ENCODE measurements at places on chromosomes 16 and 17.

- no peak for DNase-seq
Measured at GRCh38 chr17:82089723-82090548, 8.1 kb downstream of the FASN start.

DNA sequence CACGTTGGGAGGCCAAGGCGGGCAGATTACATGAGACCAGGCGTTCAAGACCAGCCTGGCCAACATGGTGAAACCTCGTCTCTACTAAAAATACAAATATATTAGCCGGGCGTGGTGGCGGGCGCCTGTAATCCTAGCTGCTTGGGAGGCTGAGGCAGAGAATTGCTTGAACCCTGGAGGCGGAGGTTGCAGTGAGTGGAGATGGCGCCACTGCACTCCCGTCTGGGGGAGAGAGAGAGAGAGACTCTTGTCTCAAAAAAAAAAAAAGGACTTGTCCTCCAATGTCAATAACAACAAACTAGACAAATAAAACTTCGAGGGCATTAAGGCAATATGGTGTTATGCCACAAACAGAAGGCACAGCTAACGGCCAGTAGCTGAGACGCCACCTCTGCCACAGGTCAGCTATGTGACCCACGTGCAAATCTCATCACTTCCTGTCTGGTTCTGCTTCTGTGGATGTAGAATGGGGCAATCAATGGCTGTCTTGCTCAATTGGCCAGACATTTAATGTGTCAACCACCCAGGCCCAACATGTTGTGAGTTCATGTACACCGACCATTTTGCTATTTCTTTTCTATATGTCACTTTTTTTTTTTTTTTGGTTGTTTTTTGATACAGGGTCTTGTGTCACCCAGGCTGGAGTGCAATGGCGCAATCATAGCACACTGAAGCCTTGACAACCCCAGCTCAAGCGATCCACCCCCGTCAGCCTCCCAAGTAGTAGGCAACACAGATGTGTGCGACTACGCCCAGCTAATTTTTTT, 834 bp upstream of the TXNDC11 start:
- DNase-seq = peak; percentile 39

GRCh38 chr16:73916829-73917594, 379.6 kb upstream of the PSMD7 start:
- no peak for DNase-seq

DNA sequence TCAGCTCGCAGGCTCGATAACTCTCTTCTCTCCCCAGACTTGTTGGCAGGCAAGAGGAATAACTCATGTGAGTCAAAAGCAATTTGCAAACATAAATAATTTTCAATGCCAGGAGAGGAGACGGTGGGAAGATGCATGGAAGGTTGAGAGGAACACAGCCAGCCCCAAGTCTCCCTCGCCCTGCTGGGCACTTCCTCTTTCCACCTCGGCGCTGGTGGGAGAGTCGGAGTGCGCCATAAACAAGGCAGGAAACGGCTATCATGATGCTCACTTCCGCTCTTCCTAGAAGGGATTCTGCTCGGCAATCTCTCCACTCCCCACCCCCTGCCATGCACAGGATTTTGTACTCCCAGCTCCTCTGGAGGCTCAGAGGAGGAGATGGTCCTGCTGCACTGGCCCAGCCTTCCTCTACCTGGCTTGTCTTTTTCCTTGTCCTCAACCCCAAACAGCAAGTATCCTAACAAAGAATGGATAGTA, 13.0 kb downstream of the CBX4 start:
- DNase-seq = no peak

- no peak for DNase-seq
Measured at GRCh38 chr17:31534223-31534888, 142.9 kb downstream of the RAB11FIP4 start.

- DNase-seq = no peak
Measured at GRCh38 chr17:60095830-60096229, 17.1 kb upstream of the HEATR6 start.

DNA sequence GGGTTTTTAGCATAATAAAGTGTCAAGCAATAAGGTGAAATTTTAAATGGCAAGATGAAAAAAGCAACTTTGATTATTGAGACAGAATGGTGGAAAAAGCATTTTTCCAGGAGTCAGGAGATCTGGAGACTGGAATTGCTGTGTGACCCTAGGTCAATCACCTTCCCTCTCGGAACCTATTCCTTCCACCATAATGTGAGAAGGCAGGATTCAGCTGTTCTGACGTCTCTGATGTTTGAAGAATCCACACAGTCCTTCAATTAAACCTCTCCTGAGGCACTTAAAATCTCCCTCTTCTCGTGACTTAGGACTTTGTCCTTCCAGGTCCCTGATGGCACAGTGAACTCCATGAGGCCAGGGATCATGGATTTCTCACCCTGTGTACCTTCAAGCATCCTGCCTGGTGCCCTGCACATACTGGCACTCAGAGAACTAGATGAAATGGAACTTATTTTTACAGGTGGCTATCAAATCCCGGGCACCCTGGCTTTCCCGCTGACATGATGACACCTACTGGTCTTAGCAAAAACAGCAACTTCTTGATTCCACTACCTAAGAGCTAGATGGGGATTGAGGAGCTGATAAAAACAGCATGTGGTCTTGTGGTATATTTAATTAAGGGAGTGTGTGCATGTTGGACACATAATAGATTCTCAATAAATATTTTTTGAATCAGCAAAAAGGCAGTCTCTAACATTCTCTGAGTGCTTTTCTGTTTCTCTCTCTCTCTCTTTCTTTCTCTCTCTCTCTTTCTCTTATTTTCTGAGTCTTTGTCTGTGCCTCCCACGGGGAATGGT, 2.3 kb upstream of the CCDC182 start:
- peak; percentile 16 for DNase-seq

GRCh38 chr17:57880086-57880456, 30.2 kb upstream of the MRPS23 start:
- no peak for DNase-seq

DNA sequence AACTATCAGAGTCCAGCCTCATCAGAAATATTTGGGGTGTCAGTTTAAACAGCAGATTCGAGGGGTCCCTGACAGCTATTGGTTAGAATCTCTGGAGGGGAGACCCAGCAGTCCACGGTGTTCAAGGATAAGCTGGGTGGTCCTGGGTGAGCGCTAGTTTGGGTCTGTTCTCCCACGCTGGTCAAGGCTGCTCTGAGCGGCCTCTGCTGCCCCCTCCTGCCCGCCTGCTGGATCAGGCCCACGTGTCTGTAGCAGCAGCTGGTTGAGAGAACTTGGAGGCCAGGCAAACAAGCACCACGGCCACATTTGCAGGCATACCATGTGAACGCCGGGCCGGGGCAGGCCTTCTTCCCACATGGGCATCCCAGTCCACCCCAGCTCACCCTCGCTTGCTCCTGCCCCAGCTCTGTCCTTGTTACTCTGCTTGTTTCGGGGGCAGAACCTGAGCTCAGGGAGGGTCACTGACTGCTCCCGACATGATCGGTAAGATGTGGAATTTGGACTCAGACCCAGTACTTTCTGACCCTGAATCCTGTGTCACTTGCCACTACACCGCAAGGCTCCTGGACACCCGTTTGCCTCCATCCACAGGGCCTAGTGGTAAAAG, 7.4 kb downstream of the FOXF1 start:
- DNase-seq = no peak

DNA sequence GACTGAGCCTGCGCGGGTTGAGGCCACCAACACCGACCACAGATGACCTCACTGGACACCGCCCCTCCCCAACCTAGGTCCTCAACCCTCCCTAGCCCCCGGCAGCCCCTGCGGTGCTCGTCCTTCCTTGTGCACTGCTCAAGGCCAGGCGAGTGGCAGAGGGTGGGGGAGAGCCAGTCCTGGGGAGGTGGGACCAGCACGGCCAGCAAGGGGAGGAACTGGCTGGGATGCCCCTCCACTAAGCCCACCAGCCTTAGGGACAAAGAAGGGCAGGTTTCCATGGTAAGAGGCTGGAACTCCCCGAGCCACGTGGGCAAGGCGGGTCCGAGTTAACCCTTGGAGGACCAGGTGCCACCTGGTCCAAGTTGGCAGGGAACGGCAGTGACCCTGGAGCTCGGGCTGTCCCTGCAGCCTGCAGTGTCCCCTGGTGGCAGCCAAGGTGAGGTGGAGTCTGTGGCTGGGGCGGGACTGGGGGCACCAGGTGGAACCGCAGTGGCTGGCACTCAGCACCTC, 9.2 kb downstream of the FSCN2 start:
- no peak for DNase-seq

GRCh38 chr16:56120447-56121155, 70.7 kb upstream of the GNAO1 start:
- DNase-seq = no peak

GRCh38 chr17:28384281-28385036, 13.0 kb downstream of the SARM1 start:
- DNase-seq = no peak

GRCh38 chr17:6323626-6324356, 111.1 kb downstream of the AIPL1 start:
- no peak for DNase-seq

GRCh38 chr16:86354641-86355513, 155.4 kb upstream of the FOXF1 start:
- DNase-seq = no peak

GRCh38 chr17:28120766-28121165, 78.3 kb downstream of the NLK start:
- DNase-seq = no peak

DNA sequence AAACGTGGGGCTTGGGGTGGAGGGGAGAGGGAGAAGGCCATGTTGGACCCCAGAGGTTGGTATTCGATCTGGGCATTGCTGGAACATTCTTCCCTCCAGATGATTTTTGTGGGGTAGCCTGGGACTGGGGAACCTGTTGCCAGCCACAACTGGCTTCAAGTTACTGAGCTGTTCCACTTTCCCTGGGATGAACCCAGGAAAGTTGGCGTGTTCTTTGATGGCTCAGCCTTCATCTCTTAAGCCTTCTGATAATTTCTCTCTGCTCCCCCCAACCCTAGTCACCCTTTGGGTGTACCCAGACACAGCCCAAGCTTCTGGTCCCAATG, 2.1 kb downstream of the TBX21 start:
- DNase-seq = no peak

- DNase-seq = no peak
Measured at GRCh38 chr16:83888672-83889044, 10.3 kb upstream of the MLYCD start.

- no peak for DNase-seq
Measured at GRCh38 chr16:56466344-56466743, 15.0 kb downstream of the OGFOD1 start.

- DNase-seq = no peak
Measured at GRCh38 chr17:29163563-29163962, 16.6 kb downstream of the MYO18A start.

- no peak for DNase-seq
Measured at GRCh38 chr17:17201907-17202306, 4.2 kb downstream of the PLD6 start.

DNA sequence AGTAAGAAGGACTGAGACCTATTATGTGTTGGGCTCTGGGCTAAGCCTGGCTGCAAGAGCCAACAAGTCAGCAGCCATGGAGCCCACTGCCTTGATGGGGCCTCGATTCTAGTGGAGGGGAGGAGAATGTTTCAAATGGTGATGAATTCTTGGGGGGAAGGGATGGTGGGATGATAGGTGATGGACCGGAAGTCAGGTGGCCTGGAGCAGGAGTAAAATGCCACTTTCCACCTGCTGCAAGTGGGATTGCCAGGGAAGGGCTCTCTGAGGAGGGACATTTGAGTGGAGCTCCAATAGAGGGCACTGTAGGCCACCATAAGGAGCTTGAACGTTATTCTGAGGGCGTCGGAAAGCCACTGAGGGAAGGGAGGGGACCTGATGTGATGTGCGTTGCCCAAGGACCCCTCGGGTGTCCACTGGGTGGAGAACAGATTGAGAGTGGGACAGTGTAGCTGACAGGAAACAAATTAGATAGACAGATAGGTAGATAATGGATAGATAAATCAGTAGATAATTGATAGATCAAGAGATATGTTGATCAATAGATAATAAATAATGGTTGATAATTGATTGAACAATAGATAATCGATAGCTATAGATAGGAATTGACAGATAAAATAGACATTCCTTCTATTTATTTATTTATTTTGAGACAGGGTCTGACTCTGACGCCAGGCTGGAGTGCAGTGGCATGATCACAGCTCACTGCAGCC, 18.2 kb upstream of the NXPH3 start:
- DNase-seq = no peak

DNA sequence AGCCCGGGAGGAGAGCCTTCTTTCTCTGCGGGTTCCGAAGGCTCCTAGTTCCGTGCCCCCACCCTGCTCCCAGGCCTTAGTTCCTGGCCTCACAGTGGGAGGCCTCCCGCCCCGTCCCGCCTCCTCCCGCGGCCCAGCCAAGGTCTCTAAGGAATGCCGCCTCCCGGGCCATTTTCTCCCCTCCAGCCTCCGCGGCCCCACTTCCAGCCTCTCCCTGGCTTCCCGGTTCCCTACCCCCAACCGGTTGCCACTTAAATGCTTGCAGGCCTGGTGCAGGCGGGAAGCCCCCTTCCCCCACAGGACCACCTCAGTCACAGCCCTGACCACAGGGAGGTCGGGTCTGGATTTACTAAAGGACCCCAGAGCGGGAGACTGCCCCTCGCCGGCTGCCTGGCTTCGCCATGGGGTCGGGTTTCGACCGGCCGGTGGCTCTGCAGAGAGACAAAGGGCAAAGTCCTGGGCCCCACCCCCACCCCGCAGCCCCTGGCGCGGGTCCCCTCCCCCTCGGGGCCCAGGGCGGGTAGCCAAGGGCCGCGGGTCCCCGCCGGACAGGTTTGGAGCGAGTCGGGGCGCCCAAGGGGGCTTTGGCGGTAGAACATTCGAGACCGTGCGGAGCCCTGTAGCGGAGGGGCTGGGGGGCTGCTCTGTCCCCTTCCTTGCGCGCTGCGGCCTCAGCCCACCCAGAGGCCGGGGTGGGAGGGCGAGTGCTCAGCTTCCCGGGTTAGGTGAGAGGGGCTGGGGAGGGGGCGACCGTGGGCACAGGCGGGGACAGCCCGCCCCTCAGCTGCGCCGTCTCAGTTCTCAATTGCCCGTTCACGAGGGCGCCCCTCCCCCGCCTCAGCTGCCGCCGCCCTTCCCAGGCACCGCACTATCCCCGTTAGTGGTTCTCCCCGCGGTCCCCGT, 16.4 kb downstream of the IGF2BP1 start:
- DNase-seq = no peak

DNA sequence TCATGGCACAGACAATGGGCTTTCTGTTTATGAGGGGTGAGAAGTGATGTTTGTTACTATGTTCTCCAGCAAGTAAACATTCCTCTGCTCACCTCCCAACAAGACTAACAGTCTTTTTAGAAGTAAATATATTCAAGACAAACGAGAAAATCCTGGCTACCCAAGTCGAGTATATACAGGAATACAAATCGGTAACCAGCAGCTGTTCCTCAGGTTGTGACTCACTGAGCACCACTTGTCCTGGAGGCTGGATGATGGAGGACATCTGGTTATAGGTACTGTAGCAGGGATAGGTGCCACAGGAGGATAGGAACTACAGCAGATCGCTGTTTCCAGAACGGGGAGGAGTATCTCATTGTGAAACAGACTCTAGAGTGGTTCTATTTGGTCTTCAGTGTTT, 5.3 kb upstream of the RPL27 start:
- DNase-seq = no peak

Measured in HS-5 (cell line).